Gastrocnemius medialis (tissue), 4 donors: ENCODE measurements at places on chromosomes 1 and 21. TPM values are rescaled to one million over a fixed set of nuclear protein-coding genes. Genes with fewer than 3 reads are reported as not detected.
A peak's percentile ranks its signal among the peaks of the same experiment; 100 is the strongest.

The TMEM54 gene
- 5.7 TPM for total RNA-seq

The SPATA45 gene
- not detected for total RNA-seq

DNA sequence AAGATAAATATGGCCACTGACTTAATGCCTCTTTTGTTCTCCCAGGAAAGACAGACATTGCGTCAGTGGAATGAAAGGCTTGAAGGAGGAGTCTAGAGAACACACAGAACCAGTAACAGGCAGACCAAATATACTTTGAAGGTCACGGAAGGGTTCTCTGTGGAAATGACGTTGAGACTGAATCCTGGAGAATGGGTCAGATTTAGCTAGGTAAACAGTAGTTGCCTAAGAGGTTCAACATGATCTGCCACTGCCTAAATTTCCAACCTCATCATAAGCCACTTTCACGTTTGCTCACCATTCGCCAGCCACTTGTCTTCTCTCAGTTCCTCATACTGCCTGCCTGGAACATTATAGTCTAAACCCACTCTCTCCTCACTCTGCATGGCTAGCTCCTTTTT is 20.5 kb downstream of the PLA2G4A start:
- no peak for DNase-seq
- H3K4me3 ChIP-seq, result no peak overlapping the region
- H3K27ac ChIP-seq, result no peak overlapping the region
- H3K36me3 ChIP-seq, result no peaks in the 10 kb centered on the region
- no peaks in the 10 kb centered on the region for H3K4me1 ChIP-seq

The ANP32E gene
- 22.7 TPM for total RNA-seq

The LCE2B gene
- total RNA-seq, result not detected

DNA sequence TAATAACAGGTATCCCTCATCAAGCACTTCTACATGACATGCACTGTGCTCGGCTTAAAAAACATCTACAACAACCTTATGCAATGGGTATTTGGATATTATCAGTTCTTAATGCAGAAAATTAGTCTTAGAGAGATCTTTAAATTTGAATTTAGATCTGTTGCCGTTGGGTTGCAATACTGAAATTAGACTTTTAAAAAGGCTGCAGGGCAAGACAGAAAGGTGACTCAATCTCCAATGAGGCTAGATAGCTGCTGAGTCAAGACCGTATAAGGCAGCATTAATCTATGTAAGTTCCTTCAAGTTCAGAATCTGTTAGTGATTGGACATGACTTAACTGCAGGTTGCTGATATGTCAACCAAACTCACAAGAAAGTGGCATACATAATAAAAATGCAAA is 37.3 kb downstream of the OLFM3 start:
- H3K36me3 ChIP-seq, result no peaks in the 10 kb centered on the region
- no peak overlapping the region for H3K27ac ChIP-seq
- DNase-seq, result no peak

DNA sequence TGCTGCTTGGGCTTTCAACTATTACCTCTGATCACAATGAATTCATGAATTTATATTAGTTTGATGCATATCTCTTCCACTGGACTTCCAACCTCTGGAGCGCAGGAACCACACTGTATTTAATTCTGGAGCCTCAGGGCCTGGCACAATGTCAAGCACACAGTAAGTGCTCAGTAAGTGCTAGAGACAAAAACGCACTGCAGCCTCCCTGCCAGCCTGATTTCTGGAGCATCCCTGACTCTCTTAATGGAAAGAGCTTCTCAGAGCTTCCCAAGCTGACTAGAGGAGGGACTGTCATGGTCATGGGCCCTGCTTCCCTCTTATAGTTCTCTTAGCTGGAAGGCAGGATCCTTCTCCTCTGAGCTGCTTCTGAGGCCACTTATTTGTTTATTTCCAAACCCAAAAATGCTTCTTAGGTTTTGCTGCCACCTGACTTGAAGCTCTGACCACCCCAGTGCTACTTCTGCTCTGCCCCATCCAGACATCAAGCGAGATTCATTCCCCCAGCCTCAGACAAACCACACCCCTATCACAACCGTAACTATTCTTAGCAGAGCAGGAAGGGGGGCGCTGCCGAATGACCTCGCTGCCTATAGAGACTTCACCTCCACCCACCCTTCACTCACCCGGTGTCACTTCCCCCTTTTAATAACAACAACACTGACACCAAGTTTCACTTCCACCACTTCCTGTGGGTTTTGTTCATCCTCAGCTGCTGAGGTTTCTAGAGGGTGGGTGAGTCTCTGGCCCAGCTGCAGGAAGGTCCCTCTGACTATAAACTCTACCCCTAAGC is 33.6 kb downstream of the NUAK2 start:
- no peaks in the 10 kb centered on the region for H3K36me3 ChIP-seq
- DNase-seq, result no peak
- no peak overlapping the region for H3K27ac ChIP-seq
- H3K4me1 ChIP-seq, result peaks cover 6% of the 10 kb centered on the region
- H3K27me3 ChIP-seq, result no peaks in the 10 kb centered on the region
- H3K4me3 ChIP-seq, result no peak overlapping the region

The OR14I1 gene
- not detected for total RNA-seq

- DNase-seq, result no peak
- no peak overlapping the region for H3K4me3 ChIP-seq
- no peaks in the 10 kb centered on the region for H3K27me3 ChIP-seq
- H3K4me1 ChIP-seq, result no peaks in the 10 kb centered on the region
- H3K36me3 ChIP-seq, result no peaks in the 10 kb centered on the region
Observed at GRCh38 chr21:40719615-40720014, 127.3 kb downstream of the DSCAM start.

DNA sequence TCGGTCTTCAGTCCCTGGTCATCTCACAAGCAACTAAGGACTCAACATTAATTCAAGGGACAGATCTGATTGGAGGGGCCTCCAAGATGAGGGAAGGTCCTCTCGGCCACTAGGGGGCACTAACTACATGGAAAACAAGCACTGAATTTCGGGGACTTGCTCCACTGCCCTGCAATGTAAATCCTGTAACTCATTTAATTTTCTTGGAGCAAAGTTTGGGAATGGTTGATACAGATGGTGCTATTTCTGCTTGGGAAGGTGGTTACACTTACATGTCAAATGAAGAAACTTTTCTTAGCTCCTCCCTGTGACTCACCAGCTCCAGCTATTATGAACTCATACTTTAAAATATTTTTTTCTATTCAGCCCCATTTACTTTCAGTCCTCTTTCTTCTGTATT is 97.4 kb upstream of the KCNJ15 start:
- no peak overlapping the region for H3K4me3 ChIP-seq
- no peak for DNase-seq
- no peaks in the 10 kb centered on the region for H3K36me3 ChIP-seq
- H3K4me1 ChIP-seq, result no peaks in the 10 kb centered on the region
- no peaks in the 10 kb centered on the region for H3K27me3 ChIP-seq

GRCh38 chr1:201676197-201676596 is 137.3 kb downstream of the NAV1 start:
- no peaks in the 10 kb centered on the region for H3K27me3 ChIP-seq
- H3K36me3 ChIP-seq, result no peaks in the 10 kb centered on the region

GRCh38 chr1:39576016-39576657 is 453 bp downstream of the PABPC4 start:
- peaks cover 13% of the 10 kb centered on the region for H3K36me3 ChIP-seq
- DNase-seq, result peak; percentile 42
- H3K4me1 ChIP-seq, result peaks cover 33% of the 10 kb centered on the region

GRCh38 chr1:67735806-67736627 is 51.0 kb downstream of the GADD45A start:
- H3K36me3 ChIP-seq, result no peaks in the 10 kb centered on the region
- H3K27ac ChIP-seq, result peak overlapping the region; percentile 64
- DNase-seq, result no peak
- H3K4me3 ChIP-seq, result no peak overlapping the region

GRCh38 chr1:89842567-89843272 is 21.9 kb downstream of the LRRC8D start:
- no peaks in the 10 kb centered on the region for H3K27me3 ChIP-seq
- peak overlapping the region; percentile 77 for H3K27ac ChIP-seq
- H3K4me3 ChIP-seq, result peak overlapping the region; percentile 70
- no peaks in the 10 kb centered on the region for H3K36me3 ChIP-seq
- no peak for DNase-seq
- peaks cover 19% of the 10 kb centered on the region for H3K4me1 ChIP-seq

DNA sequence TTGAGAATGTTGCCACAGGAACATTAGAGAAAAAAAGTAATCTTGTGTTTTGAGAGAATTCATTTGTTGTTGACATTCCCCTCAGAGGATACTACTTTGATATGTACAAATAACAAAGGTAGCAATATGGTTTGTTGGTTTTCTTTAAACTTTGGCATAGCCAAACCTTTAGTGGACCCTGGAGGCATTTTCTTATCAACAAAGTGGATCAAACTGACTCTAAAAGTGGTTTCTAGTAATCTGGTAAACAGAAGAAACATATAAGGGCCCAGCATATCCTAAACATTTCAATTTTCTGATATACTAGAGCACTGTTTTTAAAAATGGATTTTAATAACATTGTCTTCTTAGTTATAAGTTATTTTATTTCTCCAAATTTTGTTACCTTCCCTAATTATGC is 29.8 kb downstream of the POU2F1 start:
- no peak overlapping the region for H3K4me3 ChIP-seq
- no peaks in the 10 kb centered on the region for H3K36me3 ChIP-seq
- H3K4me1 ChIP-seq, result peaks cover 6% of the 10 kb centered on the region
- H3K27me3 ChIP-seq, result no peaks in the 10 kb centered on the region

The ADCY10 gene
- not detected for total RNA-seq

GRCh38 chr1:168823988-168824387 is 95.0 kb upstream of the DPT start:
- no peak overlapping the region for H3K4me3 ChIP-seq
- H3K27ac ChIP-seq, result no peak overlapping the region
- no peak for DNase-seq
- H3K36me3 ChIP-seq, result no peaks in the 10 kb centered on the region
- no peaks in the 10 kb centered on the region for H3K27me3 ChIP-seq

The RHOU gene
- total RNA-seq, result 11.8 TPM

The BECN2 gene
- not detected for total RNA-seq

The DLGAP3 gene
- total RNA-seq, result not detected

DNA sequence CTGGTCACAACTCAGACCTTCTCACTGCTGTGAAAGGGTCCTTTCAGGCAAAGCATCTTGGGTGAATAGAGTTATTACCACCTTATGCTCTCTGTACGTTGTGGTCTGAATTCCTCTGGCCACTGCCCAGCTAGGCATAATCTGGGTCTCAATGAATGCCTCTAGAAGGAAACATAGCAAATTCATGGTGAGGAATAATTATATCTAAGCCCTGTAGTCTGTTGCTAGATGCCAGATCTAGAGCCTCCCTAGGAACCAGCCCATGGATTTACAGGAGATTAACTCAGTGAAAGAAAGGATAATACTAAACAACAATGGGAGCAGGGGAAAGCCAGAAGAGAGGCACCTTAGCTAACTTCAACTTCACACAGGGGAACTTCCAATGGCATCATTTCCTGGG is 2.4 kb upstream of the COL11A1 start:
- H3K4me3 ChIP-seq, result no peak overlapping the region
- no peaks in the 10 kb centered on the region for H3K36me3 ChIP-seq
- H3K27me3 ChIP-seq, result peaks cover 7% of the 10 kb centered on the region
